ENCODE measurements at places on chromosomes 11 and 22. TPM values are rescaled to one million over a fixed set of nuclear protein-coding genes. Genes with fewer than 3 reads are reported as not detected.

Gene POU2AF3
- total RNA-seq = not detected

Gene APLNR
- 19.6 TPM for total RNA-seq

Gene OTOG
- not detected for total RNA-seq

Gene TMA7B
- not detected for total RNA-seq

Gene MMP1
- 1,055 TPM for total RNA-seq

Gene OR9G4
- not detected for total RNA-seq

Gene NPAS4
- total RNA-seq = not detected

Gene SLC37A2
- 0.70 TPM for total RNA-seq

Gene UPK3A
- not detected for total RNA-seq

GRCh38 chr22:25219948-25220442 lies 556 bp downstream of the CRYBB2 start:
- DNase-seq = no peak

DNA sequence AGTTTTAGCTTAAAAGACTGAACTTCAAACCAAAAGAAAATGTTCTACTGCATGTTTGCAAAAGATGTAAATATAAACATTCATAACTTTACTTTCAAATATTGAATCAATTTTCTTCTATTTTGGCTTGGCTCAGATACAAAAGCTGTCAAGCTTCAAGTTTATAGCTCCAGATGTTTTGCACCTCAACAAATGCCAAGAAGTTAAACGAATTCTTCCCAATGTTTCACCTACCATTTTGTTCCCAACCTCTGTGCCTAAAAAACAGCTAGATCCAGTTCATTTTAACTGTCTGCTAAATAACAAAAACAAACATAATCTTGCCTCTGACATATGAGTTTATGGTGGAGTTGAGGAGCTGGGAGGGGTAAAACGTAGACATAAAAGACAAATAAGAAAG lies 76.5 kb downstream of the RAB30 start:
- DNase-seq = no peak

DNA sequence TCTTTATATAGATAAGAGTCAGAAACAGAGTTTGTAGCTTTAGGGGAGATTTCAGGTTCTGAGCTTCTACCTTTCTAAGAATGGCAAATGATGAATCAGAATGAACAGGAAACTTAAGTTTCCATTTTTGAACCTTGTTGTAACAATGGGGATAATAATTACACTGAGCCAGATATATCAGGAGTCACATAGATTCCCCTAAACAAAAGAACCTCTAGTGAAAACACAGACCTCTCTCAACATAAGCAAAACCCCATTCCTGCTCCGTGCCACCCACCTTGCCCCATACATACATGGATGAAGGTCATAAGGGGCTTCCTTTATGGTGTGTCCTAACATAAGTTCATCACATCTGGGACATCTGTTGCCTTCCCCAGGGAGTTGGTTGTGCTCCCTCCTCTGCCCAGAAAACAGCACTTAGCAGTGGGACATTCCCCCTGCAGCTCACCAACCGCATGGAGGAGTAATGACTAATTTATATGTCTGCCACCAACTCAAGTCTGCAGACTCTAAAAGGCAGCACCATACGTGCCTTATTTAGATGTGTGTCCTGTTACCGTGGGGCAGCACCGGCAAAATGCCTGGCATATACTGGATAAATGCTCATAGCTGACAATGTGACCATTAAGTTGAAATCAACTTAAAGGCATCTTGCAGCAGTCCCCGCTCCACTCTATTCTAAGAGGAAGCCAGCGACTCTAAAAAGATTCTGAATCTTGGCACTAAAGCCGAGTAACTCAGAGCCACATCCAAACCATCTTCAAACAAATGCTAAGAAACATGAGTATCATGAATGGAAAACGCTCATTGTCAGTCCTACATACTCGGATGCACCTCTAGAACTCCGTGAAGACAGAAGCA lies 8.0 kb downstream of the JAML start:
- DNase-seq = peak; percentile 57

DNA sequence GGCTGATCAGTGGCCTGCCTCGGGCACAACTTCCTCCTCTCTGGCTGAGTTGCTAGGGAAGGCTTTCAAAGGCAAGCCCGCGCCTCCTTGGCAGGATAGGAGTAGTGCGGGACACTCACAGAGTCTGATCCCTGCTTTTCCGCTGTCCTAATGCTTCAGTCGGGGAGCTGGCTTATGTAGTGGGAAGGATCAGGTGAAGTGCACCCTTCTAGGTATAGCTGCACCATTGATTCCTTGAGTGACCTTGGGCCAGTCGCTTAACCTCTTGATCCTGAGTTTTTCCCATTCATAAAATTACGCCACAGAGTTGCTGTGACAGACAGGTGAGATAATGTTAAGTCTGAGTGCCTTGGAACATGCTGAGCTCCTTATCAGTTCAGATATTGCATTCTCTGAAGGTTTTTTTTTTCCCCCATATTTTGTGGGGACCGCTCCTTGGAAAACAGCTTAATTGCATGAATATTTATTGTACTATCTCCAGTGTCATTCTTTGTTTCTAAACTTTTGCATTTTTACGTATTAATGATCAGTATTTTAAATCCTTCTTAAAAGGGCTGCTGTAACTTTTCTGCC lies 961 bp downstream of the IPO7 start:
- no peak for DNase-seq

DNA sequence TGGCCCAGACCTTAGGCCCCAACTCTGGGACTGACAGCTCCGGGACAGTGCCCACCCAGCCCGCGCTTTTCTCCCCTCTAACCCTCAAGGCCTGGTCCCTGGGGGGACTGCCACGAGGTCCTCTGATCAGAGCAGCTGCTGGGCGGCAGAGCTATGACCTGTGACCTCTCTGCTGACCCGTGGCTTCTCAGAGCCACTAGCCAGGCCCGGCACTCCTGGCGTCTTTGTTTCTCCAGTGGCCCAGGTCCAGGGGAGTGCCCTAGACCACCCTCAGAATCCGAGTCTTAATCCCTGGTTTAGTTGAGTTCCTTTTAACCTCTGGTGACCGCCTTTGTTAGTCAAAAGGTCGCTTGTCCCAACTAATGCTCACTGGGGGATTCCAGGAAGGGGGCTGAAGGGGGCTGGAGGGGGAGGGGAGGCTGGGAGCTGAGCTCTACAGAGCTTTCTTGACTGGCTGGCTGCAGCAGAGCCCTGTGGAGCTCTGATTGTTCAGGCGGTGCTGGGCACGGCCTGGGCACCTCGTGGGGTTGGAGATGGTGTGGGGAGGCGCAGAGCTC lies 1.2 kb downstream of the FBLN1 start:
- DNase-seq = no peak

DNA sequence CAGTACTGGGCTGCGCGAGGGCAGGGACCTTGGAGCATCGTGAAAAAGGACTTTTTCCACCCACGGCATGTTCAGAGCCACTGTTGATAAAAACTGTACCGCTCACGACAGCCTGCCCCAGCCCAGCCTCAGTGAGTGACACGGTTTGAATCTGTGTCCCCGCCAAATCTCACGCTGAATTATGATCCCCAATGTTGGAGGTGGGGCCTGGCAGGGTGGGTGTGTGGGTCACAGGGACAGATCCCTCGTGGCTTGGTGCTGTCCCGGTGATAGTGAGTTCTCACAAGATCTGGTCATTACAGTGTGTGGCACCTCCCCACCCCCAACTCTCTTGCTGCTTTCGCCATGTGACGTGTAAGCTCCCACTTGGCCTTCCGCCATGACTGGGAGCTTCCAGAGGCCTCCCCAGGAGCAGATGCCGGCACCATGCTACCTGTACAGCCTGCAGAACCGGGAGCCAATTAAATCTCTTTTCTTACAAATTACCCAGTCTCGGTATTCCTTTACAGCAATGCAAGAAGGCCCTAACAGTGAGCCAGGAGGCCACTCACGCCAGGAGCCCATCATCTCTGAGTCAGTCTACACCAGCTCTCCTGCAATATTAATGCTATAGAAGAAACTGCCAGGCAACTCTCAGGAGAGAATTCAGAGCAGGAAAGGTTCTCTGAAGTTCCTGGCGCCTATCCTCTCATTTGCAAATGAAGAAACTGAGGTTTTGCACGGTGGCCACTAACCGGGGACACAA lies 1.3 kb downstream of the TOLLIP start:
- no peak for DNase-seq

DNA sequence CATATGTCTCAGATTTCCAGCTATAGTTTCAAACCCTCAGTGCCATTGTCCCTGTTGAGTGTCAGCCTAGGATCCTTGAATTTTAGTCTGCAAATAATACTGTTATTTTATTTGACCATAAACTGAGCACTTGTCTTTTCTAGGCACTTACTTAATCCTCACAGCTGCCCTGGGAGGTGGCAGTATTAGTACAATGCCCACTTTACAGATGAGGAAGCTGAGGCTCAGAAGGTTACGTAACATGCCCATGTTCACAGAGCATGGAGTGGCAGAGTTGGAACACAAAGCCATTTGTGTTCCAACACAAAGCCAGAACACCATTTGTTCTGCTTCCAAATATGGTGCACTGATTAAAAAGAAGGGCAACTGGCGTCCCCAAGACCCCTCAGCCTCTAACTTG lies 38.2 kb upstream of the ALX4 start:
- DNase-seq = no peak

GRCh38 chr11:47723041-47723440 lies 7.9 kb upstream of the AGBL2 start:
- DNase-seq = no peak

GRCh38 chr11:46677169-46677568 lies 23.2 kb downstream of the ARHGAP1 start:
- no peak for DNase-seq

DNA sequence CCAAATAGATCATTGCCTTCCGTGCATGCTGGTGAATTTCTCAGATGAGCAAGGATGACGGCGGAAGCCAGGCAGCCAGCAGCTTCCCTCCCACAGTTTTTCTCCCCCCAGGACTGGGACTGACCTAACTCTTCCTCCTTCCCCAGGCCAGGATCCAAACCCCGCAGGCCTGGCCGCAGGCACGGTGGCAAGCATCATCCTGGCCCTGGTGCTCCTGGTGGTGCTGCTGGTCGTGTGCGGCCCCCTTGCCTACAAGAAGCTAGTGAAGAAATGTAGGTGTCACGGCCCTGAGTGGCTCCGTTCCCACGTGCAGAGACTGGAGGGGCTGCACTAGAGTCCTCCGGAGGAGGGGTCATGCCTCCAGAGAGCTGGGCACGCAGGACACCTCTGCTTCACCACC lies 20.5 kb downstream of the CD5 start:
- no peak for DNase-seq

DNA sequence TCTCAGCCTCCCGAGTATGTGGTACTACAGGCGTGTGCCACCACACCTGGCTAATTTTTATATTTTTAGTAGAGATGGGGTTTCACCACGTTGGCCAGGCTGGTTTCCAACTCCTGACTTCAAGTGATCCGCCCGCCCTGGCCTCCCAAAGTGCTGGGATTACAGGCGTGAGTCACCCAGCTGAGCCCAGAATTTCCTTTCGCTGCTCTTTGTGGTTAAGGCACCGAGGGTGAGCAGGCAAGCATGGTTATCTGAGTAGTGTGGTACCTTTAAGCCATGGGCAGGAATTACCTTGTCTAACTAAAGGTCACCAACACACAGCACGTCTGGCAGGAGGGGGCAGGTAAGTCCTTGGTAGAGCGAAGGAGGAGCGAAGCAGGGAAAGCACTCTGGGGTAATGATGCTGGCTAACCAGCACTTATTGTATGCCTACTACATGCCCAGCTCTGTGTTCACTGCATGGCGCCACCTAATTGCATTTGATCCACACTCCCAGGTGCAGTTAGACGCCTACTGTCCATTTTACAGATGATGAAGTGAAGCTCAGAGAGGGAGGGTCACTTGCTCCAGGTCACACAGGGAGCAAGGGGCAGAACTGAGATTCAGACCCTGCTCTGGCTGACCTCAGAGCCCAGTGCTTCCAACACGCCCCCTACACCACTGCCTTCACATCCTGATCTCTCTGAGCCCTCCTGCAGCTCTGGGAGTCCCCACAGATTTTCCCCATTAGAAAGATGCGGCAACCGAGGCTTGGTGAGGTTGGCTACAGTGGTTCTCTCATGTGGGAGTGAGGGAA lies 45.7 kb downstream of the TRIOBP start:
- DNase-seq = peak; percentile 55

DNA sequence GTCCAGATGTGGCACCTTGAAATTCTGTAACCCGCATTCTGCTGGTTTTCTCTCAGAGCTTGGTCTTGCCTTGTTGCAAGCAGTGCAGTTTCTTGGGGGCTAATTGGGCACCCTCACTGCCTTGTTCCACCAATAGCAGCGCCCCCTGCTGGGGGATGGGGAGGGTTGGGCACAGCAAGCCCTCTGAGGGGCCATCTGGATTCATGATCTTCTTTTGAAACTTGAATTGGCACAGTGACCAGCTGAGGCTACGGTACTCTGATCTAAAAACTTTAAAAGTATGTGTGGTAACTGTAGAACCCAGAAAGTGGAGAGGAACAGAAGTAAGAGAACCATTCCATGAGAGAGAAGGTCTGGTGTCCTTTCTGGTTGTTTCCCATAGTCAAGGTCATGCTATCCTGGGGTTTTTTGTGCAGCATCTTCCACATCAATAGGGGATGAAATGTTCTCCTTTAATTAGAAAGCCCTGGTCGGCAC lies 64.2 kb downstream of the MED15 start:
- DNase-seq = peak; percentile 71

- DNase-seq = no peak
These were observed 9.1 kb downstream of the CTSF start for GRCh38 chr11:66559142-66559865.

DNA sequence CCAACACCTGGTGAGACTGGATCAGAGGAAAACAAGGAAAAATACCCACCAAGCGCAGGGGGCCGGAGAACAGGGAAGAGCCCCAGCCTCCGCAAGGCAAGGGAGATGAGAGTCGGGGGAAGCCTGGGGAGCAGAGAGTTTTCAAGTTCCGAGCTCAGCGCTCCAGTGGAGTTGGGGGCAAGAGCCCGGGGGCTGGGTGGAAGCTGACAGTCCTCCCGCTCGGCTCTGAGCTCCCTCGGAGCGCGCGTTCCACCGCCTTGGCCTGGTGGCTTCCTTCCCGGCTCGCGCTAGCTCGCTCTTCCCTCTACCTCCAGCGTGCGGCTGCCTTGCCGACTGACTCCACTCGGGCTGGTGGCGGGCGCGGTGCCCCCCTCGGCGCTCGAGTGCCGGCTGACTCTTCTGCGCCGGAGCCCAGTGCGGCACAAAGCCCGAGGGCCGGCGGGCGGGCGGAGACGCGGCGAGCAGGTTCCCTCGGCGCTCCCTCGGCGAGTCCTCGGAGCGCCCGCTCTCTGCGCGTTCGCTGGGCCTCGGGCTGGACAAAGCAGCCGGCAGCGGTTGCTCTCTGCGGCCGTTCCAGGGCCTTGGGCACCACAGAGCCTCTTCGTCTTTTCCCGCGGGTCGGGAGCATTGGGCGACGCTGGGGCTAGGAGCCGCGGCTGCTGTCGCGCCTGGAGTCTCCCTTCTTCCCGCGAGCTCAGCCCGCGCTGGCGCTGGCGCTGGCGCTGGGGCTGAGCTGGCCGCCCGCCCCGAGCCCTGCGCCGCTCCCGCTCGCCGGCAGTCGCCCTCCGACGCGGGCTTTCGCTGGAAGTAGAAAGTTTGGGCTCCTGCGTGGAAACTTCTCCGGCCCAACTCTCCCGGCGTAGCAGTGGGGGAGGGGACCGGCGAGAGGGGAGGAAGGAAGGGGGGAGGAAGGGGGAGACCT lies 1.0 kb downstream of the PAX6 start:
- DNase-seq = peak; percentile 62
